ENCODE measurements at places on chromosomes 1 and 21.

- DNase-seq, result no peak
These were observed 128.8 kb downstream of the KCNJ6 start for GRCh38 chr21:37787456-37787855.

- DNase-seq, result no peak
These were observed 99.7 kb downstream of the NMNAT2 start for GRCh38 chr1:183318433-183318832.

DNA sequence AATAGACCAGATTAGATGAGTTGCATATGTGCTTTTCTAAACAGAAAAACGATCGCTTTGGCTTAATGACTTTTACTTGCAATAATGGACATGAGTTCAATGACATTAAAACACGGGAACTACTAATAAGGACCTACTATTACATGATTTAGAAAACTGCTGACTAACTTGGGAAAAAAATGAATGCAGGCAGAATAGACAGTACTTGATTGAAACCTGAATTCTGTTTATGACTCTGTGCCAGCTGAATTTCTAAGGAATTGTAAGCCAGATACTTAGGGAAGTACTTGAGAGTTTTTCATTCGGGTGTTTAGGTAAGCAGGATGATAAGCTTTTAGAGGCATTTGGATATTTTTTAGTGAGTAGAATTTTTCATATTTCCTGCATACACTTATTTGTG lies 12.0 kb downstream of the ADGRL2 start:
- DNase-seq, result no peak

GRCh38 chr1:12166834-12167492 lies at the start of gene TNFRSF1B:
TSS of gene TNFRSF1B (plus strand) at chr1:12166991. CDS start at chr1:12167092, 101 bp downstream.
- DNase-seq, result peak; percentile 66

- DNase-seq, result no peak
These were observed 157.8 kb downstream of the ATG4C start for GRCh38 chr1:62941780-62942179.

- no peak for DNase-seq
These were observed 105.5 kb downstream of the RPE65 start for GRCh38 chr1:68344208-68344607.

- no peak for DNase-seq
These were observed 489 bp downstream of the CELSR2 start for GRCh38 chr1:109249654-109250401.

All from activated T-helper 1 cell treated with anti-CD3 and anti-CD28 coated beads, Interleukin-2, amount 50 U/mL, for 16 hours (primary cell).